Astrocyte (in vitro differentiated cells and primary cell): ENCODE measurements at places on chromosomes 12 and 14. TPM values are rescaled to one million over a fixed set of nuclear protein-coding genes. Genes with fewer than 3 reads are reported as not detected.
A peak's percentile ranks its signal among the peaks of the same experiment; 100 is the strongest.

DIO3 gene
- total RNA-seq: 0.46 and 0.79 TPM in 2 replicates

C14orf132 gene
- total RNA-seq: 8.0 and 14.0 TPM in 2 replicates

NINJ2 gene
- not detected in 2 replicates for total RNA-seq

PTPRR gene
- 1.3 and 1.4 TPM in 2 replicates for total RNA-seq

- DNase-seq: peak; percentile 45
- no peaks in the 10 kb centered on the region for H3K4me1 ChIP-seq
- no peaks in the 10 kb centered on the region for H3K36me3 ChIP-seq
- H3K27ac ChIP-seq: no peak overlapping the region
- H3K27me3 ChIP-seq: no peaks in the 10 kb centered on the region
Observed at GRCh38 chr14:74913986-74914573, 9.0 kb downstream of the RPS6KL1 start.

GRCh38 chr12:4954621-4955354 is 45.1 kb downstream of the KCNA1 start:
- no peak overlapping the region for H3K4me3 ChIP-seq
- no peak for DNase-seq
- no peaks in the 10 kb centered on the region for H3K36me3 ChIP-seq
- no peak overlapping the region for H3K27ac ChIP-seq

DNA sequence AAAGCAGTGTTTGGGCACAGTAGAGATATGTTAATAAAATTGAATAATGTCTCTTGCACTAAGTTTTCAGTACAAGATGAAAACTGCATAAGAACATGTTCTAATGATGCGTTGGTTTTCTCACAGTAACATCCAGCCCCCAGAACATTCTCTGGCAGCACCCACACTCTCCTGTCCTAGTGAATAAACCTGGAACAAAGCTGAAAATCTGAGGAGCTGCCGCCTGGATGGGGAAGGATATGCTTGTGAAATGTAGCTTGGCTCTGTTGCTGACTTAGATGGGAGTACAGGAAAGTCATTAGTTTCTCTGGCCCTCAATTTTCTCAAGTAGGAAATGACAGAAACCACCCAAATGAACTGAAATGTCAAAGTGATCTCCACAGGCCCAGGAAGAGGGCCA is 323.8 kb downstream of the APAF1 start:
- no peak overlapping the region for H3K27ac ChIP-seq
- H3K36me3 ChIP-seq: no peaks in the 10 kb centered on the region
- no peak overlapping the region for H3K4me3 ChIP-seq
- no peak for DNase-seq

DNA sequence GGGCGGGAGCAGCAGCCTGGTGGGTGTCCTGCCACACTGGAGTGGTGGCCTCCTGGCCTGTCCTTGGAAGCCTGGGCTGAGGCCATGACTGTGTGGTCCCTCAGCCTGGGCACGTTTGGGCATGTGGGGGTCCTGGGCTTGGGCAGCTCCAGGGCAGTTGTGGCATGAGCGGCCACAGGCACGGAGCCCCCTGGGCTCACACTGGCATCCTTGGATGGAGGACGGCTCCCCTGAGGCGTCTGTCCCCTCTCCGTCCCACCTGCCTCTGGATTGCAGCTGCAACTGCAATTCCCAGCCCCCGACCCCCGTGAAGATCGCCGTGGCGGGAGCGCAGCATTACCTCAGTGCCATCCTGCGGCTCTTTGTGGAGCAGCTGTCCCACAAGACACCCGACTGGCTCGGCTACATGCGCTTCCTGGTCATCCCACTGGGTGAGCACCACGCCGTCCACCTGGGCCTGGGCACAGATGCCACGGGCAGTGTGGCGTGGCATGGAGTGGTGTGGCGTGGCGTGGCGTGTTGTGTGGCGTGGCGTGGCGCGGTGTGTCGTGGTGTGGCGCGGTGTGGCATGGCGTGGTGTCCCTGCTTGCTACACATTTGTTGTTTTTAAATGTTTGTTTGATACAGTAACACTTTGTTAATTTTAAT is 15.1 kb upstream of the TEX22 start:
- no peaks in the 10 kb centered on the region for H3K4me1 ChIP-seq
- H3K27me3 ChIP-seq: no peaks in the 10 kb centered on the region
- DNase-seq: no peak
- H3K27ac ChIP-seq: no peak overlapping the region

DNA sequence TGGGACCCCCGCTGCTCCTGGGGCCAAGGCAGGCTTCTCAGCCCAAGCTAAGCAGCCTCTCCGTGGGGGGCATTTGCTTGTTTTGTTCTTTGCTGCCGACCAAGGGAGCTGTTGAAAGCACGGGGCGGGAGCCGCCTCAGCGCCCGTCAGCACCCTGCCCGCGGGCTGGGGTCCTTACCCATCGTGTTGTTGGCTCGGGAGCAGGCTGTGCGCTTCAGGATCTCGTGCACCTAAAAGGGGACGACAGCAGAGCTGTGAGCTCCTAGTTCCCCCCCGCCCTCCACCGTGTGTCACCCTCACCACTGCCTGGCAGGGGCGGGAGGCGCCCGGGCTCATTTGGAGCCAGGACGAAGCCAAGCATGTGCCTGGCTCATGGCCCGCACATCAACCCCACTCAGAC is 117.5 kb downstream of the ANO2 start:
- H3K4me1 ChIP-seq: no peaks in the 10 kb centered on the region
- H3K27me3 ChIP-seq: no peaks in the 10 kb centered on the region
- no peak overlapping the region for H3K4me3 ChIP-seq
- no peaks in the 10 kb centered on the region for H3K36me3 ChIP-seq
- DNase-seq: no peak

DNA sequence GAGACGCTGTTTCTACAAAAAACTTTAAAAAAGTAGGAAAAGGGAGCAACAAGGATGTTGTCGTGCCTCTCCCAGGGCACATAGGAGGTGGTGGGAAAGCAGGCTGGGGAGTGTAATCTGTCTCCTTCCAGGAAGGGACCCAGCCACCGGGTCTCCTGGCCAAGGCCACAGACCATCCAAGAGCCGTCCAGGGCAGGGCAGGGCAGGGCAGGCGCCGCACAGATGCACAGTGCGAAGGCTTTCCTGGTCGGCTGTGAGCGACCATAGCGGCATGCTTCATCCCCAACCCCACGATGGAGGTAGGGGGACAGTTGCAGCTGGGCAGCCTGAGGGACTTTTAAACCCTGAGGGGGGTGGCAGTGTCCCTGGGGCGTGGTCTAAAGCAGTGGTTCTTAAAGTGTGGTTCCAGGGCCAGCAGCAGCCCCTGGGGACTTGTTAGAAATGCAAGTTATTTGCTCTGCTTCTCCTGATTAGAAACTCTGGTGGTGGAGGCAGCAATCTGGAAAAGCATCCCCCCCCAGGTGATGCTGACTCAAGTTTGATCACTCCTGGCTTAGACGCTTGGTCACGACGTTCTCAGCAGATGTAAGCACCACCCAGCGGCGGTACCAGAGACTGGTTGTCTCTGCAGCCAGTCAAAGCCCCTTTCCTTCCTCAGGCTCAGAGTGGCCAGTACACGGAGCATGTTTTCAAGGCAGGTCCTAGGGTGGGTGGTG is 197.4 kb upstream of the PRMT8 start:
- H3K4me3 ChIP-seq: no peak overlapping the region
- H3K27me3 ChIP-seq: no peaks in the 10 kb centered on the region
- H3K4me1 ChIP-seq: peaks cover 6% of the 10 kb centered on the region
- no peak overlapping the region for H3K27ac ChIP-seq
- peak; percentile 47 for DNase-seq
